ENCODE measurements at places on chromosomes 6 and 20.

DNA sequence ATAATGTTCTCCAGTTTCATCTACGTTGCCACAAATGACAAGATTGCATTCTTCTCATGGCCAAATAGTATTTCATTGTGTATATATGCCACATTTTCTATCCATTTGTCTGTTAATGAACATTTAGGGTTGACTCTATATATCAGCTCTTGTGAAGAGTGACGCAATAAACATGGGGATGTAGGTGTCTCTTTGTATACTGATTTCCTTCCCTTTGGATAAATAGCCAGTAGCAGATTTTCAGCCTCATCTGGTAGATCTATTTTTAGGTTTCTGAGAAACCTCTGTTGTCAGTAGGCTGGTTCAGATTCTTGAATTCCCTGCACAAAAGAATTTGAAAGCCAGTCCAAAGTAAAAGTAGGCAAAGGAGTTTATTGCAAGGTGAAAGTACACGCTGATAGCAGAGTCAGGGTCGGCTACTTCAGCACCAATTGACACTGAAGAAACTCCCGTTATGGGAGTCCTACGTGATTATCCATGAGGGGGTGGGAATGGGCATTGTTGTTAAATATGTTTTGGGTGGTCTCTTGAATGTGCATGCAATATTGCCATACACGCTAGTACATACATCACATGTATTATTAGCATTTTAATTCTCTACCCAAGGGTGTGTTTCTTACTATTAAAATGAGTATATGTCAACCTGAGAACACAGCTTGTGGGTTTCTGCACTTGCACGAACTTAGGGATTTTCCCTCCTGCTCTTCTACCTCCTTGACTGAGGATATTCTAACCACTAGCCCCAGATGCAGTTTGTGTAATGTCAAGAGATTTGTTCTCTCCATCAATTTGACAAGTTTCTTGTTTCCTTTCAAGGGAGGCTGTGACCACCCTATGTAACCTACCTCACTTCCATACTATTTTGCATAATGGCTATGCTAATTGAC, 14.4 kb upstream of the SLC17A2 start:
- no peak for DNase-seq

GRCh38 chr6:9830808-9831207, 584.1 kb downstream of the TFAP2A start:
- DNase-seq: no peak

DNA sequence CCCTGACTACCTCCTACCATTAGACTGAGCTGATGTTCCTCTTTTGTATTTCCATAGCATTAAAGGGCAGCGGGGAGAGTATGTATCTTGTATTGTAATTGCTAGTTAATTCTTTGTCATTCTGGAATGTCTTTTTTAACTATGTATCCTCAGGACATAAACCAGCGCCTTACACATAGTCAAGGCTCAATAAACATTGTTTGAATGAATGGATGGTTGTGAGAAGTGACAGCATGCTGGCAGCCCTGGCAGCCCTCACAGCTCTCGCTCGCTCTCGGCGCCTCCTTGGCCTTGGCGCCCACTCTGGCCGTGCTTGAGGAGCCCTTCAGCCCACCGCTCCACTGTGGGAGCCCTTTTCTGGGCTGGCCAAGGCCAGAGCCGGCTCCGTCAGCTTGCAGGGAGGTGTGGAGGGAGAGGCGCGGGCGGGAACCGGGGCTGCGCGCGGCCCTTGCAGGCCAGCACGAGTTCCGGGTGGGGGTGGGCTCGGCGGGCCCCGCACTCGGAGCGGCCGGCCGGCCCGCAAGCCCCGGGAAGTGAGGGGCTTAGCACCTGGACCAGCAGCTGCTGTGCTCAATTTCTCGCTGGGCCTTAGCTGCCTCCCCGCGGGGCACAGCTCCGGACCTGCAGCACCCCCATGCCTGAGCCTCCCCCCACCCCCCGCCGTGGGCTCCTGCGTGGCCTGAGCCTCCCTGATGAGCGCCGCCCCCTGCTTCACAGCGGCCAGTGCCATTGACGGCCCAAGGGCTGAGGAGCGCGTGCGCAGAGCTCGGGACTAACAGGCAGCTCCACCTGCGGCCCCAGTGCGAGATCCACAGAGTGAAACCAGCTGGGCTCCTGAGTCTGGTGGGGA, 93.1 kb downstream of the RNF182 start:
- DNase-seq: no peak

DNA sequence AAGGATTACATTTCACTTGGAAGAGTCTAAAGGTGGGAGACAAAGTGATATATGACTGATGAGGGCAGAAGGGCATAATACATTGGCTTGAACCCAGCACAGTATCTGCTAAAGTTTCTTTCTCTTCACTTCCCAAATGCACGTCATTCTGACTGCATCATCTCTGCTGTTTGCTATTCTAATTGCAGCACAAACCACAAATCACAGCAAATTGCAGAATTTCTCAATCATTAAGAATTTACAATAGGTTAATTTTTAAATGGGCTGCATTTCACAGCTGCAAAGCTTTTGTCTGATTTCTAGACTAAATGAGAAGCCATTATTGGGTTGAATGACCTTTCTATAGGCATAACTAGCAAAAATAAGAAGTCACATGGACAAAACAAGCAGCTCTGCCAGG, 337.0 kb downstream of the RNGTT start:
- DNase-seq: no peak

DNA sequence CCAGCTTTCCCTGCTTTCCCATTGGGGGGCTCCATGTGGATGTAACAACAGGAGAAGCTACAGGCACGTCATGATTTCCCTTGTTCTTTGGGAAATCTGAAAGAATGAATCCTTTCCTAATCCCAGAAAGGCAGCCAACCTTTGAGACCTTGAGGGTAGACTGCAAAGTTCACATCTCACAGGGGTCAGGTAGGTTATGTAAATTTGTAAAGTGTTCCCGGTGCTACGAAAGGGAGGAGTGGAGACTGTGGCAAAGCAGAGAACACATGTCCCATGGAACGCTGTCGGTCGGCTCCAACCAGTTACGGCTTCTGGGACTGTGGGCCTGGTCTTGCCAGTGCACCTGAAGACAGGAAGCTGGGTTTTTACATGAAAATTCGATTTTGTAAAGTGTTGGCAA, 85.1 kb downstream of the RSPH3 start:
- no peak for DNase-seq

- no peak for DNase-seq
Observed at GRCh38 chr6:45378334-45378926, 696 bp upstream of the SUPT3H start.

- DNase-seq: no peak
Observed at GRCh38 chr6:31701666-31702404, 1.3 kb downstream of the ABHD16A start.

GRCh38 chr6:26272171-26272637, 92.8 kb upstream of the BTN3A2 start:
- no peak for DNase-seq

- DNase-seq: no peak
Observed at GRCh38 chr6:143528164-143528811, 16.8 kb upstream of the FUCA2 start.

GRCh38 chr6:16206595-16207037, 31.8 kb upstream of the GMPR start:
- peak; percentile 88 for DNase-seq

- DNase-seq: no peak
Observed at GRCh38 chr6:45997875-45998506, 17.7 kb downstream of the CLIC5 start.

DNA sequence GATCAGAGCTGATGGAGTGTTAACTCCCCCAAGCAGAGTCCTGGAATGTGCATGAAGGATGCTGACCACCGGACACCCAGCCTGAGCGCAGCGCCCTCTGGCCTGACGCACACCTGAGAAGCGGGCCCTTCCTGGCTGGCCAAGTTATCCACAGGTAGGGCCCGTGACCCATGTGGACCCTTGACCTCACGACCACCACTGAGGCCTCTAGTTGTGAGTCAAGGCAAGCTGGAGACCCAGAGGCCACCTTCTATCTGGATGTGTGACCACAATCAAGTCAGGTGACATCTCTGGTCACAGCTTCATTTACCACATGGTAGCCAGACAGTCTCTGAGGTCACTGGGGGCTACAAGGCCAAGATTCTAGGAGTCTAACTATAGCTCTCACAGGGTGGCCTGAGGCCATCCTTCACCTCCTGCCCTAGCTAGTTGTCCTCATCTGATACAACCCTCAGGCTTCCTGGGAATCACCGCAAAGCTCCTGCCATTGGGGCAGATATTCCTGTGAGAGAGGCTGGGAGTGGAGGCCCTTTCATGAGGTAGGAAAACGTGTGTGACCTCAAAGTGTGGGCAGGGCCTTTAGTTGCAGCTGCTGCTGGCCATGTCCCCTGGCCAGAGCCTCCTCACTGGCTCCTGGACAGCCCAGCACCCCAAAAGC, 53.1 kb downstream of the DSTN start:
- DNase-seq: no peak

DNA sequence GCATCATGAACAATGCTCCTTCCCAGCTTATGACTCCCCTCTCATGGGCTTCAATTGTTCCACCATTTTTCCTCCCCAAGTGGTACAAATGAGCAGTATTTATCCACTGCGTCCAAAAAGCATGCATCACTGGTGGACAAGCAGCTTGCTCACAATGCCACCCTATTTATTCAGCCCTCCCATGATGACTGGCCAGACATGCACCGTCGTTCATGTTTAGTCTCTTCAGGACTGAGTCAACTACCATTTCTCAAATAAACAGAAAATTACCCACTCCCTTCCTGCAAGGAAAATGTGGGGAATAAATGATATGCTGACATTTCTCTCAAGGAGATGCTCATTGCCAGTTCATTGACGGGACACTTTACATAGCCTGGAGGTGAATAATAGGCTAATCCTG, 300.4 kb downstream of the C6orf118 start:
- DNase-seq: no peak

DNA sequence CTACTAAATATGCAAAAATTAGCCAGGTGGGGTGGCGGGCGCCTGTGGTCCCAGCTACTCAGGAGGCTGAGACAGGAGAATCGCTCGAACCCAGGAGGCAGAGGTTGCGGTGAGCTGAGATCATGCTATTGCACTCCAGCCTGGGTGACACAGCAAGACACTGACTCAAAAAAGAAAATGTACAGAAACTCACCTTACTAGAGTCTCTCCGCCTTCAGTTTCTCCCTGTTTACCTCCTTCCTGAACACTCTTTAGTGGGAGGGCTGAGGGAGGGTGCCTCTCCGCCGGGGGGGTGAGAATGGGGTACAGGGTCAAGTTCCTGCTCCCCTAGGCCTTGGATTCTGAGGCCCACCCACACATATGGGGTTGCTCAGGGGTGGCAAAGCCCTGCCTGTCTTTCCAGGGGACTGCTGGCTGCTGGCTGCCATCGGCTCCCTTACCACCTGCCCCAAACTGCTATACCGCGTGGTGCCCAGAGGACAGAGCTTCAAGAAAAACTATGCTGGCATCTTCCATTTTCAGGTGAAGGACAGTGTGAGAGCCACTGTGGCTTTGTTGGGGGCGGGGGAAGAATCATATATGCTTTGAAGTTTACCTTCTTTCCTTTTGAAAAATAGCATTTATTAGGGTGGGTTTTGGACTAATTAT, 13.4 kb downstream of the CAPN11 start:
- DNase-seq: no peak

DNA sequence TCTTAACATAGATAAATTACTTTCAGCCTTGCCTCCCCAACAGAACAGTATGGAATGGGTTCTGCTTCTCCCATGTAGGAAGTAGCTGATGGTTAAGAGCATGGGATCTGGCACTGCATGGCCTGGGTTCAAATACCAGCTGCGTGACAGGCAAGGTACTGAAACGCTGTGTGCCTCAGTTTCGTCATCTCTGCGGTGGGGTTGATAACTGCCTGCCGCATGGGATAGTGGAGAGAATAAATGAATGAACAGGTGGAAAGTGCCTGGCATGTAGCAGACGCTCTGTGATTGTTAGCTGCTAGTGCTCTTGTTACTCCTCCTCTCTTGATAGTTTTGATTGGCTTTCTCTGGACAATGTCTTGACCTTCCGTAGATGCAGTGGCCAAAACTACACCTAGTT, 213.3 kb downstream of the ZDHHC14 start:
- no peak for DNase-seq

- DNase-seq: no peak
Observed at GRCh38 chr6:48619771-48620170, 508.8 kb upstream of the PTCHD4 start.

GRCh38 chr20:62143081-62143956, at the start of the genes PSMA7 and SS18L1:
PSMA7 (minus strand) TSS chr20:62143394; CDS start chr20:62143303, 91 bp downstream.
SS18L1 (plus strand) TSS chr20:62143769; CDS start chr20:62143821, 52 bp downstream.
- peak; percentile 92 for DNase-seq

GRCh38 chr6:12962987-12963386, 246.4 kb downstream of the PHACTR1 start:
- DNase-seq: peak; percentile 57
